ENCODE measurements at places on chromosomes 5 and 9. TPM values are rescaled to one million over a fixed set of nuclear protein-coding genes. Genes with fewer than 3 reads are reported as not detected.

- H3K36me3 ChIP-seq = no peaks in the 10 kb centered on the region
- no peak overlapping the region for H3K4me3 ChIP-seq
- H3K27ac ChIP-seq = no peak overlapping the region
- DNase-seq = no peak
- H3K4me1 ChIP-seq = no peaks in the 10 kb centered on the region
Measured at GRCh38 chr9:123128591-123128990, 95.1 kb downstream of the GPR21 start.

The GABRA6 gene
- total RNA-seq = not detected

GRCh38 chr9:134633362-134634142, 8.1 kb upstream of the COL5A1 start:
- H3K27ac ChIP-seq = no peak overlapping the region
- no peaks in the 10 kb centered on the region for H3K36me3 ChIP-seq
- no peaks in the 10 kb centered on the region for H3K4me1 ChIP-seq
- no peak for DNase-seq

DNA sequence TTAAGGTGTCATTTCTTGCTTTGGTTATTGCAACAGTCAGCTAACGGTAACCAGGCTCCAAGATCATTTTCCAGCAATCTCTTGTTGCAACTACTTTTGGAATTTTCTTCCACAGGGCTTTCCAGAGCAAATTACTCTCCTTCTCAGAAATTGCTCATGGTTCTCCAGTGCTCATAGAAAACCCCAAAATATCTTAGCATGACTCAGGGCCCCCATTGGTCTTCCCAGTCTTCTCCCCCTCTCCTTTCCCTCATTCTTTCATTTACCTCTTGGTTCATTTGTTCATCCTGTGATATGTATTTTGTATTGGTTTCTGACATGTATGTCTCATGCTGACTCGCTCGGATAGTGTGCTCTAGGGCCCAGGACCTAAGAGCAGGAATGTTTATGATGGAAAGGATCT, 35.6 kb downstream of the WWC1 start:
- H3K36me3 ChIP-seq = no peaks in the 10 kb centered on the region
- no peaks in the 10 kb centered on the region for H3K27me3 ChIP-seq
- H3K4me1 ChIP-seq = no peaks in the 10 kb centered on the region
- no peak overlapping the region for H3K4me3 ChIP-seq

GRCh38 chr5:179876610-179876952, 18.0 kb upstream of the MRNIP start:
- peak overlapping the region; percentile 39 for H3K27ac ChIP-seq
- no peak overlapping the region for H3K4me3 ChIP-seq
- DNase-seq = no peak

- no peaks in the 10 kb centered on the region for H3K27me3 ChIP-seq
- no peaks in the 10 kb centered on the region for H3K36me3 ChIP-seq
- H3K27ac ChIP-seq = no peak overlapping the region
Measured at GRCh38 chr5:64026493-64026892, 64.2 kb upstream of the HTR1A start.

The CPLANE1 gene
- 26.5 TPM for total RNA-seq

DNA sequence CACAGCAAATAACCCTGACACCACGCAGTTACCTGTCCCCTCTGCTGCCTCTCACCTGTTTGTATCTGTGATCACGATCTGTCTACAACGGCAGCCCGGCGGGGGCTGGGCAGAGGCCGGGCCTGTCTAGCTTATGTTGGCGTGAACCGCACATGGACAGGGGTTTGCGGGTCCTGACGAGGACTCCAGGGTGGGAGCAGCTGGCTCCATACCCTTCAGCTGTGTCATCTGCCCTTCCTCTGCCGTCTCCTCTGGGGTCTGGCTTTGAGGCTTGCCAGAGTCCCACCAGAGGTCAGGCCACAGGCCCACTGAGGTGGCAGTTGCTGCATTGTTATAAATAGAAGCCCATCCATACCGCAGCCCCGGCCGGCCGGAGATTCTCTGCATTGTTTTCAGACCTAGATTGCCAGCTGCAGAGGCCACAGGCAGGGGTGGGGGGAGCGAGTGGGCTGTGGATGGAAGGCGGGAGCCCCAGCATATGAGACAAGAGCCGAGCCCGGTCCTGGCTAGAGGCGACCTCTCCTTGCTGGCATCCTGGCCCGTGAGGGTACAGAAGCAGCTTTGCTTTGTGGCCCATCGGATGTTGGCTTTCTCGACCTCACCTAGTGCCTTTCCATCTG, 37.8 kb downstream of the FAM78A start:
- H3K27me3 ChIP-seq = no peaks in the 10 kb centered on the region
- H3K4me3 ChIP-seq = no peak overlapping the region
- peaks cover 15% of the 10 kb centered on the region for H3K36me3 ChIP-seq
- peaks cover 13% of the 10 kb centered on the region for H3K4me1 ChIP-seq
- DNase-seq = no peak
- H3K27ac ChIP-seq = no peak overlapping the region

DNA sequence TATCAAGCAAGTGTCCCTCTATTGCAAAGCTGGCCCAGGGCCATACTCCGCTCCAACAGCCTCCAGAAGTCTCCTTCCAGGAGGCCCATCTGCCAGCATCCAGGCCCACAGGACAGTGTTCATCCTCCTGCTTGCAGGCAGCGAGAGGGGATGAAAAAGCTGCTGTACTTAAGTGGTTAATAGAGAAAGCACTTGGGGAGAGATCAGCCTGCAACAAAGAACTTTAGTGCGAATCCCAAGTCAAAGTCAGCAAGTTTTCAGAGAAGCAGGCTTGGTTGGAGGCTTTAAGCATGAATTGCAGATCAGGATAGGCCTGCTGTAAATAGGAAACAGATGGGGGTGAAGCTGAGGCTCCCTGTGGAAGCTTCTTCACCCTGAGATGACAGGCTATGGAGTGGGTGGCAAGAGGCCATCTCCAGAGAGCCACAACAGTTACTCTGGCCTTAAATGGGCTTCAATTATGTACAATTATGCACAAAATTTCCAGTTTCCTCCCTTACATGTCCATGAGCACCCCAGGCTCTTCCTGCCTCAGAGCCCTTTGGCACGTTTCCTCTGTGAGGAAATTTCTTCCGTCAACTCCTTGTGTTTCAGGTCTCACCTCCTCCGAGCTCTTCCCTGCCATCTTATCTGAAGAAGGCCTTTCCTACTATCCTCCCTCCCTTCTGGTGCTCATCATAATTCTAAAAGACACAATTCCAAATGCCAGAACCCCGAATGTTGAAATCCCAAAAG, 98.0 kb upstream of the NR3C1 start:
- H3K27me3 ChIP-seq = no peaks in the 10 kb centered on the region
- no peak overlapping the region for H3K27ac ChIP-seq
- DNase-seq = no peak
- H3K4me1 ChIP-seq = peaks cover 5% of the 10 kb centered on the region
- H3K4me3 ChIP-seq = no peak overlapping the region
- no peaks in the 10 kb centered on the region for H3K36me3 ChIP-seq

- no peaks in the 10 kb centered on the region for H3K27me3 ChIP-seq
- no peak overlapping the region for H3K27ac ChIP-seq
- H3K4me1 ChIP-seq = peaks cover 18% of the 10 kb centered on the region
- no peak overlapping the region for H3K4me3 ChIP-seq
- H3K36me3 ChIP-seq = no peaks in the 10 kb centered on the region
Measured at GRCh38 chr5:135484674-135485086, 32.5 kb upstream of the TIFAB start.

The GIN1 gene
- total RNA-seq = 5.4 TPM

- H3K27ac ChIP-seq = no peak overlapping the region
- no peaks in the 10 kb centered on the region for H3K27me3 ChIP-seq
- H3K36me3 ChIP-seq = no peaks in the 10 kb centered on the region
Measured at GRCh38 chr9:7439355-7439995, 360.1 kb downstream of the DMAC1 start.

The SLC34A1 gene
- not detected for total RNA-seq

- no peak for DNase-seq
- H3K27me3 ChIP-seq = no peaks in the 10 kb centered on the region
- no peaks in the 10 kb centered on the region for H3K36me3 ChIP-seq
- H3K27ac ChIP-seq = no peak overlapping the region
- no peak overlapping the region for H3K4me3 ChIP-seq
Measured at GRCh38 chr5:17180864-17181723, 36.3 kb upstream of the BASP1 start.

The SHROOM1 gene
- 17.7 TPM for total RNA-seq

- H3K27ac ChIP-seq = no peak overlapping the region
- H3K27me3 ChIP-seq = no peaks in the 10 kb centered on the region
- H3K36me3 ChIP-seq = no peaks in the 10 kb centered on the region
- no peaks in the 10 kb centered on the region for H3K4me1 ChIP-seq
Measured at GRCh38 chr9:116340270-116340669, 186.7 kb downstream of the PAPPA start.

GRCh38 chr9:126916909-126917308, 2.3 kb downstream of the RALGPS1 start:
- DNase-seq = no peak
- H3K27me3 ChIP-seq = no peaks in the 10 kb centered on the region
- H3K4me3 ChIP-seq = no peak overlapping the region
- H3K27ac ChIP-seq = no peak overlapping the region

DNA sequence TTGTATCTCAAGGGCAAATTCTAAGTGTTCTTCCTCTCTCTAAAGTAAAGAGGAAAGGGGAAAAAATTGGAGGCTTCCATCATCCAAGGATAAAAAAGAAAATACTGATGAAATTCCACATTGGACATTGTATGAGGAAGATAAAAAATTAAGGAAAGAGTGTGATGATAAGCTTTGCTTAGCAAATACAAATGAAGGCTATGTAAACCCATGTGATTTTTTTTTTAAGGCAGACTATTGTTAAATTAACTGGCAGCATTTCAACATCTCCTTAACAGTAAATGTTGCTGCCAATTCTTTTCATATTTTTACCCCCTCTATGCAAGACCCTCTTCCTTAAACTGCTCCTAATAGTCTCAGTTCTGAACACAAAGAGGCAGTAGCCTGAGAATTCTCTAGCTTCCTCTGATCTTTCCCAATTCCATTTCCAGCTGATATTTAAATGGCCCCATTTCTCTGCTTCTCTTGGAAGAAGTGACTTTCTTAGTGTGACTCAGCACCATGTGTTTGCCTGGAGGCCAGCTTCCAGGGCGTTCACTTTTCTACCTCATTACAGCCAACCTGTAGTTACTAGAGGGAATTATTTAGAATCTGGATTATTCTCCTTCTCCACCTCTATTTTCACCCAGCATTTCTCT, 159.7 kb downstream of the TLE1 start:
- no peak overlapping the region for H3K27ac ChIP-seq
- H3K4me1 ChIP-seq = no peaks in the 10 kb centered on the region

The ADAMTS19 gene
- 1.7 TPM for total RNA-seq

The C5orf52 gene
- not detected for total RNA-seq

- H3K27ac ChIP-seq = peak overlapping the region; percentile 7
- no peak for DNase-seq
- no peaks in the 10 kb centered on the region for H3K27me3 ChIP-seq
Measured at GRCh38 chr9:91089405-91090129, 272.2 kb downstream of the AUH start.

GRCh38 chr5:15290953-15291352, 209.0 kb upstream of the FBXL7 start:
- peaks cover 9% of the 10 kb centered on the region for H3K4me1 ChIP-seq
- no peak overlapping the region for H3K4me3 ChIP-seq
- H3K27me3 ChIP-seq = no peaks in the 10 kb centered on the region
- no peaks in the 10 kb centered on the region for H3K36me3 ChIP-seq
- H3K27ac ChIP-seq = no peak overlapping the region

- H3K27ac ChIP-seq = no peak overlapping the region
- H3K36me3 ChIP-seq = no peaks in the 10 kb centered on the region
- H3K27me3 ChIP-seq = no peaks in the 10 kb centered on the region
- H3K4me1 ChIP-seq = no peaks in the 10 kb centered on the region
Measured at GRCh38 chr5:100517301-100517974, 17.7 kb upstream of the FAM174A start.

DNA sequence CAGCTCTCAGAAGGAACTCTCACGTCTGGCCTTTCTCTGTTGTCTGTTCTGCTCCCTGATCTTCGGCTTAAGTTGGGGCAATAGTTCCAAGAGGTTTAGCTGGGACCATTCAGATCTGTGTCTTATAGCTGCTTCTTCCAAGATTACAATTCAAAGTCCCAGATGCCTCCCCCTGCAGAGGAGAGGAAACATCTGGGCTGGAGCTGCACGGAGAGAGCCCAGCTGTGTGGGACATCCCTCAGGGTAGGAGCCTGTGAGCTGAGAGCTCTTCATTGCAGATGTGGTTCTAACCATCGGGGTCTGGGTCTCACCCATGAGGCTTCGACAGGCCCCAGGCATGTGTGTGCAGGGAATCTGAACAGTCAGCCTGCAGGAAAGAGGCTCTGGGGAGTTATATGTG, 9.0 kb upstream of the PHF19 start:
- no peaks in the 10 kb centered on the region for H3K36me3 ChIP-seq
- H3K27ac ChIP-seq = peak overlapping the region; percentile 40
- no peak for DNase-seq
- no peak overlapping the region for H3K4me3 ChIP-seq
- no peaks in the 10 kb centered on the region for H3K27me3 ChIP-seq

DNA sequence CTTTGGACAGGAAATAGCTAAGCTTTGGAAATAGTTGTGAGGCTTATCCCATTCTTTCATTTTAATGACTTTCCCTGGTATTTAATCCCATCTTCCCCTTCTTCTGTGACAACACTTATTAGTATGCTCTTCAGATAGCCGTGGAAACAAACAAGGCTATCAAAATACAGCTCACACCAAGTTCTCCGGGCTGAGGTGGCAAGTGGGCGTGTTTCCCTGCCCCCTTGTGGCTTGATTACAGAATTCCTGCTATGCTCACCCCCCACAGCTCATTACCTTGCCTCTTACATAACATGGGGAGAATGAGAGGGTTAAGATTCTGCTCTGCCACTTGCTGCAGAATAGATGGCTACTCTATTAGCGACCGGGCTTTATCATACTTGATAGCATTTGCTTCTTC, 437.1 kb upstream of the TLE4 start:
- no peak overlapping the region for H3K27ac ChIP-seq
- DNase-seq = no peak
- no peaks in the 10 kb centered on the region for H3K4me1 ChIP-seq

DNA sequence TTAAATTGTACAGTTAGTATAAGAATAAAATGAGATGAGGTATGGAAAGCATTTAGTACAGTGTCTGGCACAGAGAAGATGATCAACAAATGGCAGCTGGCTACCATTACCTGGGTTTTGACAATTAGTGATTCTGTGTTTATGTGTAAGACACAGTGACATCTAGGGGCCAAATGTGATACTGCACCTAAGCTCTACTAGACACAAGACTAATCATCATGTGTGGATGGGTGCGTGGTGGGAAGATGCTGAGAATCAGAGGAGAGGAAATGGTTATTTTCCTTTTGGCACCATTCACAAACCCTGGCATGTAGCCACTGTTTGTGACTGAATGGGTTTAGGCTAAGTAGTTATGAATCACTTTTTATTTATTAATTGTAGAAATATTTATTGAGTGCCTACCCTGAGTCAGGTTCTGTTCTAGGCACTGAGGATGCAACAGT, 109.8 kb upstream of the TBC1D2 start:
- no peak overlapping the region for H3K27ac ChIP-seq
- no peaks in the 10 kb centered on the region for H3K27me3 ChIP-seq
- no peaks in the 10 kb centered on the region for H3K4me1 ChIP-seq
- H3K36me3 ChIP-seq = no peaks in the 10 kb centered on the region
- no peak for DNase-seq

The C8G gene
- total RNA-seq = not detected

The NR5A1 gene
- 1.2 TPM for total RNA-seq
